Activated CD8-positive, alpha-beta memory T cell treated with anti-CD3 and anti-CD28 coated beads, Interleukin-2, amount 10 ng/mL, durations not matched to agents 7 days and 5 days (primary cell): ENCODE measurements at places on chromosomes 7 and 10. TPM values are rescaled to one million over a fixed set of nuclear protein-coding genes. Genes with fewer than 3 reads are reported as not detected.

SLC26A3 gene
- total RNA-seq: not detected

SEMA3A gene
- 1.4 TPM for total RNA-seq

OGDHL gene
- 0.35 TPM for total RNA-seq

PNLIPRP2 gene
- not detected for total RNA-seq

UCMA gene
- not detected for total RNA-seq

GSTK1 gene
- total RNA-seq: 436 TPM

TCERG1L gene
- total RNA-seq: 0.49 TPM

SEMA4G gene
- total RNA-seq: 0.45 TPM

PPP1R3C gene
- not detected for total RNA-seq

HMX2 gene
- total RNA-seq: not detected

PLEKHS1 gene
- total RNA-seq: 0.07 TPM

SPRN gene
- not detected for total RNA-seq

INPP5A gene
- 7.0 TPM for total RNA-seq

ZNF239 gene
- total RNA-seq: not detected

PLAU gene
- total RNA-seq: 4.8 TPM

GJD4 gene
- not detected for total RNA-seq

DNMBP gene
- 5.1 TPM for total RNA-seq

ATG9B gene
- 3.4 TPM for total RNA-seq

DNAJC12 gene
- total RNA-seq: 40.8 TPM

ARHGAP22 gene
- total RNA-seq: not detected

WDFY4 gene
- not detected for total RNA-seq

IGF2BP3 gene
- 1.3 TPM for total RNA-seq

UNCX gene
- not detected for total RNA-seq

CLEC2L gene
- not detected for total RNA-seq

KLLN gene
- 0.84 TPM for total RNA-seq

OR2A42 gene
- total RNA-seq: not detected

SLC39A12 gene
- total RNA-seq: not detected

KIAA1549 gene
- total RNA-seq: 1.1 TPM

CALHM3 gene
- total RNA-seq: not detected

LRRTM3 gene
- not detected for total RNA-seq

CHPF2 gene
- 46.1 TPM for total RNA-seq

CLEC5A gene
- not detected for total RNA-seq

NANOS1 gene
- 0.28 TPM for total RNA-seq

RAPGEF5 gene
- 0.99 TPM for total RNA-seq

PIK3CG gene
- total RNA-seq: 50.5 TPM

JAKMIP3 gene
- total RNA-seq: 0.19 TPM

LUC7L2 gene
- total RNA-seq: 152 TPM

IL6 gene
- total RNA-seq: 0.66 TPM

SLC29A3 gene
- 3.4 TPM for total RNA-seq

SEC24C gene
- total RNA-seq: 84.5 TPM

ELFN1 gene
- not detected for total RNA-seq

C10orf71 gene
- total RNA-seq: not detected

MEIG1 gene
- 1.1 TPM for total RNA-seq

RPEL1 gene
- total RNA-seq: not detected

IFIT1B gene
- 0.29 TPM for total RNA-seq

GRM3 gene
- total RNA-seq: not detected

ADAP1 gene
- 30.8 TPM for total RNA-seq

FAM107B gene
- 114 TPM for total RNA-seq

ERVW-1 gene
- not detected for total RNA-seq

LRRC61 gene
- total RNA-seq: 25.3 TPM

KAT6B gene
- total RNA-seq: 33.9 TPM
